Activated naive CD8-positive, alpha-beta T cell treated with anti-CD3 and anti-CD28 coated beads, Interleukin-2, amount 10 ng/mL, durations not matched to agents 7 days and 5 days (primary cell): ENCODE measurements at places on chromosomes 11 and 22.
A peak's percentile ranks its signal among the peaks of the same experiment; 100 is the strongest.

DNA sequence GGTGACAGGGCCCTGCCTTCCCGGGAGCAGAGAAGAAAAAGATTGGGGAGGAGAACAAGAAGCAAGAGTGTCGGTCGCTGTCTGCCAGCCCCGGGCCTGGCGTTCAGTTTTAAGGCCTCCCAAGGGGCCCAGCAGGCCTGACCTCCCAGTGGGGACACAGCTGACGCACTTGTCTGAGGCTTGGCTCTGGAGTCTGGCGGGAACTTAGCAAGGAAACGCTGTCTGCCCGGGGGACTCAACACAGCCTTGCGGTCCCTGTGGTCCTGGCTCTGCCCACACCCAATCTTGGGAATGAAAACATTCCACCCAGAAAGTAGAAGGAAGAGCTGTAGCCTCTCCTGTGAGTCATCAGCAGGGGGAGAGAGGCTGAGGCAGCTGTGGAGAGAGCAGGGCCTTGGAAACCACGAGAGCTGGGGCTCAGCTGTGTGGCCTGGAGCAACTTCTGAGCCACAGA is 54.4 kb downstream of the TRAF6 start:
- DNase-seq: no peak

DNA sequence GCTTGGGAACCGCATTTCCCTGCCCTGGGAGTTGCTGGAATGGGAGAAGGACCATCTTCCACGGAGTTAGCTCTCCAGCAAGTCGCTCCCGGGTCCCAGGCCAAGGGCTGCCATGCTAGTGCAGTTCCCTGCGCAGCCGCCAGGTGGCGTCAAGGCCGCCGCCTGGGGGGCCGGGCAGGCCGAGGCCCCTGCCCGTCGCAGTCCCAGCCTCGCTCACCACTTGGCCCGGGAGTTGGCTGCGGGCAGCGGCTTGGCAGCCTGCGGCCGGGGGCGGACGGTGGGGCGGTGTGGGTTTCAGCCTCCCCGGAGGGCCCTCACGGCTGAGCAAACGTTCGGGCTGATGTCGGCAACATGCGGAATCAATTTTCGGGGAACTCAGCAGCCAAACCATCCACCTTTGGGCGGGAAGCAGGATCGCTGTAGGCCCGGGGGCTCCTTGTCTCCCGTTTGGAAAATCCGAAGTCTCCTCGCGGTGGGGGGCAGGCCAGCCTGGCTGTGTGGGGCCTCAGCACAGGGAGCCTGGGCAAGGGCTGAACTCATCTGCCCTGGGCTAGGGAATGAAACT is 415.1 kb downstream of the SOX6 start:
- peak; percentile 53 for DNase-seq

DNA sequence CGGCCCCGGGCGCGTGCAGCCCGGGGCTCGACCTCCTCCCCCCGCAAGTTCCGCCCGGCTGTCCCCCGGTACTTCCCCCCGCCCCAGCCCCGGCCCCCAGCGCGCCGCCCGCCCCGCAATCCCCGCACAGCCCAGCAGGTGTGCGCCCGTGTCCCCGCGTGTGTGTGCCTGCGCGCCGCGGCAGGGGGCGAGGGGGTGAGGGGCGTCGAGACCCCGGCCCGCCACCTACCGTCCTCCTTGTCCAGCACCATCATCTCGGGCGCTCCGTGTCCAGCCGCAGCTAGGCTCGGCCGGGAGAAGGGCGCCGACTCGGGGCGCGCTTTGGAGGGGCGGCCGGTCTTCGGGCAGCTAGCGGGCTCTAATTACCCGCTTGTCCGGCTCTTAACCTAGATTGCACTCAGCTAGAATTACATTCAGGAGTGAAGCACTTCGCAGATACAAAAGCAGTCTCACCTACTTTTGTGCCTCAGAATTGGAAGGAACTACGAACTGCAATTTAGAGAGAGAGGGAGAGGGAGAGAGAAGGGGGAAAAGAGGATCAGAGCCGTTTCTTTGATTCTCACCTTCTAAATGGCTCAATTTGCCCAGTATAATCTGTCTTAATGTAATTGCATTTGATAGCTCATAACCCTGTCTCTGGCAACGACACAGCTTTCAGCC is 439 bp downstream of the LMO1 start:
- no peak for DNase-seq

DNA sequence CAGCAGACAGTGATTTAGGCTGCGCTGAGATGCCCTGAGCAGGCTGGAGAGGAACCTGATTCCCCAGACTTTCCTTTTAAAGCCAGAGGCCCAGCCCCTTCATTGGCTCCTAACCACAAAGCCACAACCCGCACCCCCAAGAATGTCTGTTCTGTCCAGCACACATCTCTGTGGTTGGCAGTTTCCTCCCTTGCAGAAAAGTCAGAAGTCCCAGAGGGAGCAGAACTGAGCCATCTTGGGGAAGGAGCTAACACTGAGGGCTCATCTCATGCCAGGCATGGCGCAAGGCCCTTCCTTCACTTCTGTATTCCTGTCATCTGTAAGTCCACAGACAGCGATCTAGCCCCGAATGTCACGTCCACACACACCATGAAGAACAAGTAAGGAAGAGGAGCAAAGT is 97.1 kb upstream of the SYT13 start:
- DNase-seq: no peak

DNA sequence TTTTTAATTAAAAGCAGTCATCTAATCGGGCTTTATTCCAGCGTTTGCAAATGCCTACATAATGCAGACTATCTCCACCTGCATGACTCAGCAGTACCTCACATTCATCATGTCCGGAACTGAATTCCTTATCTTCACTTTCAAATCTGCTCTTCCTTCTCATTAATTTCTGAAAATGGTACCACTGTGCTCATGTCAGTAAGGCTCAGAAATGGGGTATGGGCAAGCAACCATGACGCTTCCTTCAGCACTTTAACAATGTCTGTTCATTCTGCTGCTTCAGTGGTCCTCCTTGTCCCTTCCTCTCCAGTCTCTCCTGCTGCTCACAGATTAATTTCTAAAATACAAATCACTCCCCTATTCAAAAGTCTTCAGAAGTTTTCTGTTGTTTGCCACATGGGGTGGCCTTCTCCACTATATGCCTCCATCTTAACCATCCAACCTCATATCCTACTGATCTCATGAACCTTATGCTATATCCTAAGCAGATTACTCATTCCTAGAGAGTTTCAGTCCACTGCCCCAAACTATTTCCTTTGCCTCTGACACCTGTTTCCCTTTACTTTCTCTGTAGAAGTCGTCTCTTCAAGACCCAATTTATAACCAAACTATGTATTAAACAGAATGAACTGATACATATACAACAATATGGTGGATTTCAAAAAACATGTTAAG is 7.0 kb downstream of the GTF2H1 start:
- no peak for DNase-seq

DNA sequence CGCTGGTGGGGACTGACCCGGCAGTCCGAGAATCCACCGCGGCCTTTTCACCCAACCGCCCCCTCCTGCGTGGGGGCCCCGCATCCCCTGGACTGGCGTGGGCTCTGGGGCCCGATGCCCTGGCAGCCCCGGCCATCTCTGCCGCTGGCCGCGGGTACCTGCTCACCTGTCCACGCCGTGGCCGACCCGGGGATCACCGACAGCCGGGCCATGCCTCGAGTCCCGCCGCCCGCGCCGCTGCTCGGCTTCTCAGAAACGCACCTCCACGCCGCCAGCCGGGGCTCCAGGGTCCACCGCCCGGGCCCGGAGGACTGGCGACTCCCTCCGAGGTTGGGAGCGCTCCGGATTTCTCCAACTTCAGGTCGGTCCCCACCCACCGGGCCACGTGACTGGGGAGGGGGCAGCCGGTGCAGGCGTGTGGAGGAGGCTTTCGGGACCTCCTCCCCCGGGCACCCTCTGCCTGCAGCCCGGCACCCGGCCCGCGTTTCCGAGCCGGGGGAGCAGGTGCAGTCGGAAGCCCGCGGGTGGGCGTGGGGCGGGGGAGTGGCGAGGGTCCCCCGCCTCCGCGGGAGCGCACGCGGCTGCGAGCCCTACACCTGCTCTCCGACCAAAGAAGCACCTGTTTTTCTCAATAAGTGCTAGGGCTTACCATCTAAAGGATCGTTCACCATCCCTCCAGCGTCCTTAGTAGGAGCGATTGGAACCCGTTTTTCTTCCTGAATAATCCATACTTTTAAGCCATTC is 554 bp upstream of the NRIP3 start:
- no peak for DNase-seq

GRCh38 chr11:61516675-61517572 is 8.4 kb downstream of the LRRC10B start:
- peak; percentile 78 for DNase-seq

DNA sequence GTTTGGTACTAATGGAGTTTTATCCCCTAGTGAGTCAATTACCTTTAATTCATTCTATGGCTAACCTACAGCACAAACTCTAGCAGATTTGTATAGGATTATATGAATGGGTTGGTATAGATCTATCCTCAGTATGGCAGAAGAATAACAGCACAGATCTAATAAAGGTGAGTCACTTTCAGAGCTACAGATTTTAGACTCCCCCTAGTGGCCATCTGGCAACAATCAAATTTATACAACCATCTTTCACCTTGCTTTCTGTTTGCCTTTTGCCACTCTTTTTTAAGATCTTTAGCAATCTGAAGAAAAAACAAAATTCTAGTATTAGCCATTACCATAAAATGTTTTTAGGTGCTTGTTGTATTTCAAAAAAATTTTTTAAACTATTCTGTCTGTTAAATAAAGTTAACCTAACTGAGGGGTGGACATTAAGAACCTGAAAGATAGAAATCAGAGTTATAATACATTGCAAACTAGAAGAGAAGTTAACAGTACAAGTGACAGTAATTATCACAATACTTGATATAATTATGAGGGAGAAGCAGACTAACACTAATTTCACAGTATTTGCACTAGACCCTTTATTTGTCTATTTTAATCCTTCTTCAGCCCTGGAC is 25.8 kb downstream of the DDIAS start:
- no peak for DNase-seq

DNA sequence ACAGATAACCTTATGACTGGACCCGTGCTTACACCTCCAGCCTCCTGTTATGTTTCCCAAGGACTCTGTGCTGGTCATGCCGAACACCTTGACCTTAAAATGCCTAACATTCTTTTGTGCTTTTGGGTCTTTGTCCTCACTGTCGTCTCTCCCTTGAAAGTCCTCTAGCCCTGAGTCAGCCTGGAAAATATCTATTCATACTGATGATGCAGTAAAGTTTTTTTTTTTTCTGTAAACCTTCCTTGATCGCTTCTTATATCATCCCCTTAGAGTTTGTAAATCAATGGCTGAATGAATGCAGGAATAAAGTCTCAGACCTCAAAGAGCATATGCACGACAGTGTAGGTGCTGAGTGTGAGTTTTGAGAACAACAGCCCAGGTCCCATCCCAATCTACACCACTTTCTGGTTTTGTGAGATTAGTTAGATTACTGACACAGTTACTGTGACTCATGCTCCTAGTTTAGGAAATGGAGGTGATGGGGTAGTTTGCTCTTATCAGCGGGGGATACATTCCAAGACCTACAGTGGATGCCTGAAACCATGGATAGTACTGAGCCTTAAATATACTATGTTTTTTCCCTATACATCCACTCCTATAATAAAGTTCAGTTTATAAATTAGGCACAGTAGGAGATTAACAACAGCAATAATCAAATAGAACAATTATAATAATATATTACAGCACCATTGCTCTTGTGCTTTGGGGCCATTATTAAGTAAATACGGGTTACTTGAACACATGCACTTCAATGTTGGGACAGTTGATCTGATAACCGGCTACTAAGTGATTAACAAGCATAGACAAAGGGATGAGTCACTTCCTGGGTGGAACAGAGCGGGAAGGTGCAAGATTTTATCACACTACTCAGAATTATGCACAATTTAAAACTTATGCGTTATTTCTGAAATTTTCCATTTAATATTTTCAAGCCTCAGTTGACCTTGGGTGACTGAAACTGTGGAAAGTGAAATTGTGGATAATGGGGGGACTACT is 8.6 kb downstream of the TCN1 start:
- DNase-seq: no peak

DNA sequence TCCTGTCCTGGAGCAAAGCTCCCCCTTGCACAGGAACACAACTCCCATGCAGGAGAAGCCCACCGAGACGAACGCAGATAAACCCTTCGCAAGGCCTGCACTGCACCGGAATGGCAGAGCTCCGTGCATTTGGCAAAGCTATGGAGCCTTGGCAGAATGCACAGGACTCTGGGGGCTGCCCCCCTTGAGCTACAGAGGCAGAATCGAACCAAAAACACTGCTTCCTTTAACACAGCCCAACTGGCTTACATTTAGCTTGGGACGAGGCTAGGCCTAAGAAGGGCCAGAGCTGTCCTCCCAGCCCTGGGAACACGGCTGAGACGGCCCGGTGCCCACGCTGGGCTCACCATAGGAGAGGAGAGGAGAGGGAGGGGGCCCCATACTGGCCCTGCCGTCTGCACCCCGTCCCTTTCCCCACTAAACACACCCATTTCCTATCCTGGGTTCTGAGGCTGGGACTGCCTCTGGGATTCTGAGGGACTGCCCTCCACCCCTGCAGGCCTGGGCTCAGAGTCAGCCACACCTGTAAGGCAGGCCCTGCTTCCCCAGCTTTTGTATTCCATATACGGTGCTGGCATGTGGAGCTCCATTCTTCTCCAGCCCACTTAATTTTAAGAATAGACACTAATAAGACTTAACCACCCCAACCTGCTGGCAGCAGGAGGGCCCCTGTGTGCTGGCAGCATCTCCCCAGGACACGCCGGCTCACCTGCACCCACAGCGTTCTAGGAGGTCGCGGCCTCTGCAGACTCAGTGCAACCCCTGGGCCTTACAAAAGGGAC is 32.9 kb downstream of the PPM1F start:
- DNase-seq: no peak

GRCh38 chr22:35258191-35258988 is 1.1 kb downstream of the HMGXB4 start:
- DNase-seq: no peak

GRCh38 chr11:103927535-103927934 is 108.9 kb upstream of the DDI1 start:
- no peak for DNase-seq

DNA sequence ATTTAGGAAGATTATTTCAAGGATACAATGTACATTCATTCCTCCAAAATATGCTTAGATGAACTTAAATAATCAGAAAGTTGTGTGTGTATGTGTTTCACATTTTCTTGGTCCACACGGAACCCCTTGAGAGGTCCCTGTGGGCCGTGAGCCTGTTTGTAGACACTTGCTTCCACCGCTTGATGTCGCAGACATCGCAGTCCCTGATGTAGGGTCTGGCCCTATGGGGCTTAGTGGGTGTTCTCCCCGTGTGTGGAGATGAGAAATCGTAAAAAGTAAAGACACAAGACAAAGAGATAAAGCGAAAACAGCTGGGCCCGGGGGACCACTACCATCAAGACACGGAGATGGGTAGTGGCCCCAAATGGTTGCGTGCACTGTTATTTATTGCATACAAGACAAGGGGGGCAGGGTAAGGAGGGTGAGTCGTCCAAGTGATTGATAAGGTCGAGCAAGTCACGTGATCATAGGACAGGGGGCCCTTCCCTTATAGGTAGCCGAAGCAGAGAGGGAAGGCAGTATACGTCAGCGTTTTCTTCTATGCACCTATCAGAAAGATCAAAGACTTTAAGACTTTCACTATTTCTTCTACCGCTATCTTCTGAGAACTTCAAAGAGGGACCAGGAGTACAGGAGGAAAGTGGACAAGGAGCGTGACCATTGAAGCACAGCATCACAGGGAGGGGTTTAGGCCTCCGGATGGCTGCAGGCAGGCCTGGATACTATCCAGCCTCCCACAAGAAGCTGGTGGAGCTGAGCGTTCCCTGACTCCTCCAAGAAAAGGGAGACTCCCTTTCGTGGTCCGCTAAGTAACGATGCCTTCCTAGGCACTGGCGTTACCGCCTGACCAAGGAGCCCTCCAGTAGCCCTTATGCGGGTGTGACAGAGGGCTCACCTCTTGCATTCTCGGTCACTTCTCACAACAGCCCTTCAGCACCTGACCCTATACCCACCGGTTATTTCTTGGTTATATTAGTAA is 1.2 kb upstream of the APOBEC3C start:
- DNase-seq: no peak

- DNase-seq: no peak
Observed at GRCh38 chr22:25563761-25564319, 635 bp upstream of the GRK3 start.
